C1 segment of cervical spinal cord (tissue), 14 donors: ENCODE measurements at places on chromosomes 11 and 22.

GRCh38 chr11:57896361-57897145, 127.1 kb upstream of the OR9Q1 start:
- DNase-seq, result no peak

DNA sequence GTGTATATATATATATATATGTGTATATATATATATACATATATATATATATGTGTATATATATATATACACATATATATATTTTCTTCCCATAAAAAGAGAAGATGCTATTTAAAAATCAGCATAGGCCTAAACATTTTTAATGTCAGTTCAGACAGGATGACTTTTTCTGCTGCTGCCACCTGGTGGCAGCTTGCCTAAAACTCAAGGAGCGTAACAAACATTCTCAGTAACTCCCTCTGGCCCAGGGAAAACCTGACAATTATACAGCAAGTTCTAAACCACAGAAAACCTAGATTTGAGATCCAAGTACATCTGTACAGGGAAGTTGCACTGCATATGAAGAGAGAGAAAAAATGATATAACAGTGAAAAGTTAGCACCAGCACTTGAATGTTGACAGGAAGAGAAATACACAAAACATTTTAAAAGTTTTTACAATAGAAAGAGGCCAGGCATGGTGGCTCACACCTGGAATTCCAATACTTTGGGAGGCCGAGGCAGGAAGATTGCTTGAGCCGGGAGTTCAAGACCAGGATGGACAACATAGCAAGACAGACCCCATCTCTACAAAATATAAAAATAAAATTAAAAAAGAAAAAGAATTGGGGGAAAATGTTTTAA, 16.6 kb downstream of the OR8A1 start:
- DNase-seq, result no peak

- no peak for DNase-seq
Measured at GRCh38 chr22:47190276-47190956, 428.0 kb downstream of the TBC1D22A start.

GRCh38 chr11:95512682-95513081, 276.9 kb downstream of the FAM76B start:
- DNase-seq, result no peak

GRCh38 chr11:1232883-1233321, 10.0 kb downstream of the MUC5B start:
- no peak for DNase-seq

- DNase-seq, result no peak
Measured at GRCh38 chr11:75502138-75502537, 23.6 kb downstream of the GDPD5 start.
